ENCODE measurements at places on chromosomes 3 and 15.
A peak's percentile ranks its signal among the peaks of the same experiment; 100 is the strongest.

- no peak for DNase-seq
These were observed 40.2 kb downstream of the ROBO2 start for GRCh38 chr3:77079988-77080610.

GRCh38 chr15:97998307-97999071 lies 38.0 kb downstream of the ARRDC4 start:
- DNase-seq = no peak

- no peak for DNase-seq
These were observed 17.5 kb upstream of the GNAT1 start for GRCh38 chr3:50173685-50174516.

DNA sequence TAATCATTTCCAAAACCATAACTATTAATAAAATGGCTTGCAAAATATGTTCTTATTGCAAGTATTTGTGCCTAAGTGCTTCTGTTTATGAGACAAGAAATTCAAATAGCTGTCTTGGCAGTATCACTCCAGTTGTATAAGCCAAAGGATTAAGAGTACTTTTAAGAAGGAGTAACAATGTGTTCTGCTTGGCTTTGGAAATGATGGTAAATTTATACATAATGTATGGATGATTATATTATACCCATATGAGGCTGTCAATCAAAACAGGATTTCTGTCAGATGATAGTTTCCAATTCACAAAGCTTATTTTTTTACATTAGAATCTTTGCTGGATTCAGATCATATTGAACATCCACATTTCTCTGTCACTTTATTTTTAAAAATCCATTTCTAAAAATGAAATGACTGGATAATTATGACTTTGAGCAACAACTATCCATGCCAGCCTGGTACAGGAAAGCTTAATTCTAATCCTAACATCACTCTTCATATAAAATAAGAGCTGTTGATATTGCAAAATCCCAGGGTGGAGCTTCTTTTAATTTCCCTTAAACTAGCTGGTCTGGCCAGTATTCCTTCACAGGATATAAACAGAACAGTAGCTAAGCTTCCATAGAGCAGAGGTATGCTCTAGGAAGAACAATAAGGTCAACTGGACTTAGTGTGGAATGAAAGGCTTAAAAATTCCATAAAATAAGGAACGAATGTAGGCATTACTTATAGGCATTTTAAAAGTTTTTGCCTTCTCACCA lies 30.0 kb upstream of the ZNF280D start:
- no peak for DNase-seq

DNA sequence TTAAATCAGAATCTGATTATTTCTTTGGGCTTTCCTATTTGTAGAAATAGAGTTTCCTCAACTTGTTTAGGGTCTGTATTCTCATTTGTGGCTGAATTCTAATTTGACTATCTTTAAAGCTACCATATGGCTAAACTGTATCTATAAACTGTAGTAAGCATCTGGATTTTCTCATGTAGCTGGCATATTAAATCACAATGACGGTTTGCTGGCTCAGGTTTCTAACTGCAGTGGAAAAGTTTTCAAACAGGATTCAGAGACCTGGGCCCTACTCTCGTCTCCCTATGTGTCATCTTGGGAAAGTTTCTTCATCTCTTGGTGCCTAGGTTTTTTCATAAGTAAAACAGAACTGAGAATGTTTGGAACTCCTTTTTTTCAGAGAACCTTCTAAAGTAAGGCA lies 68.3 kb downstream of the GALK2 start:
- no peak for DNase-seq

- DNase-seq = no peak
These were observed 37.9 kb downstream of the PARP15 start for GRCh38 chr3:122615303-122615702.

GRCh38 chr3:12371525-12372140 lies 82.8 kb downstream of the PPARG start:
- no peak for DNase-seq

- no peak for DNase-seq
These were observed 56.5 kb downstream of the SEMA3G start for GRCh38 chr3:52388348-52388821.

- DNase-seq = no peak
These were observed 560.8 kb downstream of the FOXP1 start for GRCh38 chr3:71022551-71023335.

- DNase-seq = no peak
These were observed 185.4 kb upstream of the EPHA3 start for GRCh38 chr3:88921986-88922385.

DNA sequence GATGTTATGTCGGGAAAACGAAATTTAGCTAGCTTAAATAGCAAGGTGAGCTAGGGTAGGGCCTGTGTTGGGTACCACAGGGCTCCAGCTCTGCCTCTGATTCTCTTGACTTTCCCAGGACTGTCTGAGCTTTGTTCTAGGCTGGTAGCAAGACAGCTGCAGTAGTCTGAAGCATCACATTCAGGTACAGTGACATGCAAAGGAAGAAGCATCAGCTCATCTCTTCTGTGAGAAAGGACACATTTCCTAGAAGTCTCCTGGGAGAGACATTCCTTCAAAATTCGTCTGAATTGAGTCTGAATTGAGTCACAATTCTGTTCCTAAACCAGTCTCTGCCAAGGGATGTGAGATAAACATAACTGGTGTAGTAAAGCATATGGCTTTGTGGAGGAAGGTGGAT lies 8.5 kb upstream of the UBXN7 start:
- no peak for DNase-seq

GRCh38 chr3:187740421-187741399 lies 4.6 kb downstream of the BCL6 start:
- no peak for DNase-seq

DNA sequence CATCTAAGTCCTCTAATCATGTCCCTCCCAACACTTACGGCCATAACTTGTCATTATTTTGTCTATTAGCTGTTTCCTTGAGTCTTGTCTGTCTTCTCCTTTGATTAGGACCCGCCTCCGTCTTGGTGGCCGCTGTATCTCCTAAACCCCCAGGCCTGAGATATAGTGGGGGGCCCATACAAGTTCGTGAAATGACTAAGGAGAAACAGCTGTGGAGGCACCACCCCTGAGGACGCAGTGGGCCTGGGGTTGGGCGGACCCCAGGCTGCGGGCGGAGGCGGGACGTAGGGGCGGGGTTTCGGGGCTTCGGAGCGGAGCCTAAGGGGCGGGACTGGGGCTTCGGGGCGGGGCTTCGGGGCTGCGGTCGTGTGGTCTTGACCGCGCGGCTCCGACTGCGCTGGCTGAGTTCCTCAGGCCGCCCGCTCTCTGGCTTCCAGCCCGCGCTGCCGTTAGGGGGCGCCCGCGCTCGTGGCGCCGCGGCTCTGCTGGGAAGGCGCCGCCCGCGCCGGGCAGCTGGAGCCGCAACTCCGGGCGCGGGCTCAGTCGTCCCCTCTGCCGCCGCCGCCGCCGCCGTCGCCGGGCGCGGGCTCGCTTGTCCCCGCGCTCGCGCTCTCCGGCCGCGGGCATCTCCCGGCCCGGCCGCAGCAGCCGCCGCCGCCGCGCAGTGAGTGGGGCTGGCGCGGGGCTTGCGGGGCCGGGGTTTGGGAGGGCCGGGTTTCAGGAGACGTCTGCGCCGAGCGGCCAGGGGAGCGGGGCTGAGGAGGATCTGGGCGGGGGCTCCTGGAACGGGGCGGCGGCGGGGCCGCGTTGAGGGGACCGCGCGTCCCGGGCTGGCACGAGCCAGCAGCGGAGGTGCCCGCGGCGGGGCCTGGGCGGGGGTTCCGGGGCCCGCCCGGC lies at the start of gene KCTD6:
Gene KCTD6 (plus strand): TSS at position 591 of the 897 bp plus-strand sequence. CDS start 6,660 bp downstream, outside the sequence.
- no peak for DNase-seq

DNA sequence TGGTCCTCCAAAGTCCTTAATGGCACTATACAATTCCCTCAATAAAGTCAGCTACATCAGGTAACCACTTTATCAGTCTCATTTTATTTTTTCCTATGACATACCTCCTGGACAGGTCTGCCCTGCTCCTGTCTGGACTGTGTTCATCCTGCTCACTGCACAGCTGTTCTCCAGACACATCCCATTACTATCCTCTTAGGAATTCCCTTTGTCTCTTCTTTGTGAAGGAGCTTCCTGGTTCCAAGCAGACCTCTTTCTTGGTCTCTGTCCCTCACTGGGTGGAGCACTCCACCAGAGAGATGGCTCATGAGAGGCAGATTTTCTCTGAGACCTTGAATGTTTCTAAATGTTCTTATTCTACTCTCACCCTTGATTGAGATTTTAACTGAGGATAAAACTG lies 60.1 kb downstream of the KY start:
- DNase-seq = no peak

GRCh38 chr3:186461141-186461540 lies 83.0 kb downstream of the CRYGS start:
- DNase-seq = peak; percentile 37

DNA sequence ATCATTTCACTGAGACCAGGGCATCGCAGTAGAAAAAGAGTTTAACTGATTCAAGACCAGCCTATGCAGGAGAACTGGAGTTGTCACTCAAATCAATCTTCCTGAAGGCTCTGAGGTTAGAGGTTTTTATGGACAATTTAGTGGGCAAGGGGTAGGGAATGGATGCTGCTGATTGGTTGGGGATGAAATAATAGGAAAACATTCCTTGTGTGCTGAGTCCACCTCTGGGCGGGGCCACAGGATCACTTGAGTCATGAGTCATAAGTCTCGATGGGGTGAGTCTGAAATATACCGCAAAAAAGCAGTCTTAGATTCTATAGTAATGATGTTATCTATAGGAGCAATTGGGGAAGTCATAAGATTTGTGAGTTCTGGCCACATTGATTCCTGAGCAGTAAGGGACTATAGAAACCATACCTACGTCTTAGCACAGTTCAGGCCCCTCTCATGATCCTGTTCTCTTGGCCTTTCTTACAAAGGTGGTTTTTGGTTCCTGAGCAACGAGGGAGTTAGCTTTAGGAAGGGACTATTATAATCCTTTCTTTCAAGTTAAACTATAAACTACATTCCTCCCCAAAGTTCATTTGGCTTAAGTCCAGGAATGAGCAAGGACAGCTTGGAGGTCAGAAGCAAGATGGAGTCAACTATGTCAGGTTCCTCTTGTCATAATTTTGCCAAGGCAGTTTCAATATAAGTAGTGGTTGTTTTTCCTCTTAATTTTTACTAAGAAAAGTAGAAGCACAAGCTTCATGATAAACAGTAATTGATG lies 2.7 kb upstream of the OPA1 start:
- DNase-seq = peak; percentile 75

- no peak for DNase-seq
These were observed 19.2 kb downstream of the AKAP13 start for GRCh38 chr15:85399627-85400026.

DNA sequence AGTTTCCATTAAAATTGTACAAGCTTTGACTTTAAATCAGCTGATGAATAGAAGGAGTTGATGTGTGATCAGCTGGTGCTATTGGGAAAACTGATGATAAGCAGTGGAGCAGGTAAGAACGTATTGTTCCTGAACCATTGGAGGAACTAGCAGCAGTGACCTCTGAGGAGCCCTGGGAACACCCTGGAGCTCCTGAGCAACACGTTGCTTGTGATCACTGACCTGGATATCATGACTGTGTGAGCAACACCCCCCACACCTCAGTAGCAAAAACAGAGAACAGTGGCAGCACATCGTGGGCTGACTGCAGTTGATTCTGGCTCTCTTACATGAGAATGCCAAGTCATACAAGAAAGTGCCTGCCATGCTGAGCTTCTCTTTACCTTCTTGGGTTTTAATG lies 72.9 kb downstream of the BLM start:
- DNase-seq = no peak

GRCh38 chr3:42831321-42831713 lies 22.1 kb downstream of the ACKR2 start:
- no peak for DNase-seq

DNA sequence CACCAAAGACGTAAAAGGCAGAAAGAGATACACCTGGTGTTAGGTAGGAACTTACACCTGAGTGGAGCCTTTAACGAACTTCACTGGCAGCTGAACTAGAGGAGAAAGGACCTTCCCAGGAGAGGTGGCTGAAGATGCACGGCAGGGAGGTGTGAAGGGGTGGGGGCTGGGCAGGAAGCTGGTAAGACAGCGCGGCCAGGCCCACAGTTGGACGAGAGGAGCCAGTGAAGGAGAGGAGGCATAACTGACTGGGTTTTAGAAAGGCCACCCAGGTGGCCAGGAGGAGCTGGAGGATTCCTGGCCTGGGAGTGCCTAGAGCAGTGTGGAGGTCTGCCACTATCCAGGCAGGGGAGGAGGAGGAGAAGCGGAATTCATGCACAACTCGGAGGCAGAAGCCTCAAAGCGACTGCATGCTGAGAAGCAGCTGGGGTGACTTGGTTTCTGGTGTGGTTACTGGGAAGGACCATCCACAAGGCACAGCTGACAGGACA lies 51.9 kb downstream of the SLC41A3 start:
- no peak for DNase-seq

DNA sequence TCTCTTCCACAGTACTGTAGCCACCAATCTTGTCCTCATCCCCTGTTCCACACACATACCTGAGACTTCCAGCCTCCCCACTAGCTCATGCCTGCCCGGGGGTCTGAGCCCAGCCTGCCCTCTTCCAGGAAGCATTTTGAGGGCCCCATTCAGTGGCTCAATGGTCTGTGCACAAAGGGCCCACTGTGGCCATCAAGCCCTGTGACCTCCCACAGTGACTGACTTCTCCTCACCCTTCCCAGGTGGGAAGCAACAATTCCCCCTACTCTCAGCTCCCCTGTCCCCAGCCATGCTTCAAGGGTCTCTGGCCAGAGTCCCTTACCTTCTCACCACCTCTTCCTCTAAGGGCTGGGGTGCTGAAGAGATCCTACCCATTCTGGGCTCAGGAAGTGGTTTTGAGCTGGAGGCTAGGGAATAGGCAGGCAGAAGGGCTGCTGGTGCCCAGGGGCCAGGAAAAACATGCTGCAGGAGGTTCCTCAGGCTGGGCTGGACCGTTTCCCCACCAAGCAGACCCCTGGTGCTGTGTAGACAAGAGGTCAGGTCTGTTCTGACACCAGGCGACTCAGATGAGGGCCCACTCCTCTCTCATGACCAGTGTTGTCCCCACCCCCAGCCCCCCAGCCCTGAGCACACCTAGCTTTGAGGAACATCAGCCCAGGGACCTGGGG lies 3.0 kb upstream of the KLF15 start:
- no peak for DNase-seq

DNA sequence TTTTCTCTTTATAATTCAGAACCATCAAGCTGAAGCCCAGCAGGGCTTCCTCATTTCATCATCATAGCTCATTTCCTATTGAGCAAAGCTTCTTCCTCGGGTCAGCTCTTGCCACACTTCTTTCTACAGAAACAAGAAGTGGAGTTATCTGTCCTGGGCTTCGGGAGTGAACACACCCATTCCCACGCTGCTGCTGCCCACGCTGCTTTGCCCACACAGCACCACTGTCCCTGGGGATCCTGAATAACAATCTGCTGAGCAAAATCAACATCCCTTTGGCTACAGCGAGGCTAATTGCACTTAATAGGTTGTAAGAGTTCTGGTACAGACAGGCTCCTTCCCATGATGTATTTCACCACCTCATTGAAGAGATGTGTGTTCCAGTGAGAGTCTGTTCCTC lies 23.7 kb downstream of the CEP19 start:
- no peak for DNase-seq

- no peak for DNase-seq
These were observed 138.3 kb downstream of the UACA start for GRCh38 chr15:70625011-70625410.

DNA sequence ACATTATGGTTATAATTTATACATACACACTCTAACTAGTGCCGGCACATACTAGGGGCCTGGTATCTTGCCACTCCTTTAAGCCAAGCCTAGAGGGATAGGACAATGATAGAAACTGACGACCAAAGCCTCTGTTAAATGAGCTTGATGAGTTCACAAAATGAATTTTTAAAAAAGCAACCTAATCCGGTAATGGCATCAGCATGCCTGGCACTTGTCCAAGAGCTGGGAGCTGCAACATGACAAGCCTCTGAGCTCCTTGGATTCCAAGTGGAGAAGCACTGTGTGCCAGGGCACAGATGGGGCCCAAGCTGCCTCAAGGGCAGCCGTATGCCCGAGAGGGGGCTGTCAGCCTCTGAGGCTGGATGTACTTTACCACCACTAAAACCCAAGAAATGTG lies 9.7 kb downstream of the ETV5 start:
- DNase-seq = no peak
